ENCODE measurements at places on chromosomes 13 and 19. TPM values are rescaled to one million over a fixed set of nuclear protein-coding genes. Genes with fewer than 3 reads are reported as not detected.

DNA sequence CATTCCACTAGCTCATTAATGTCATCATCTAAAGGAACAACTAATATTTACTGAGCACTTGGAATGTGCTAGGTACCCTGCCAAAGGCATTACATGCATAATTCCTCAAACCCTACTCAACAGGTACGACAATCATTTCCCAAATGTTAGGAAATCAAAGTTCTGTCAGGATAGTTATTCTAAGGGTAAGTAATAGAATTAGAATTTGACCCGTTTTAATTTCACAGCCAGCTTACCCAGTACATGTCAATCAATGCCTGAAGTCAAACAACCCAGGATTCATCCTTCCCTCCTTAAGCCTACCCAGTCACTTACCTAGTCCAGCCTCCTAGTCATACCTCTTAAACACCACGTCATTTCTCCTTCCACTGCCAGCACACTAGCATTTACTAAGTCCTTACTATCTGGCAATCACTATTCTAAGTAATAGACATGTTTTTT, 2.4 kb downstream of the LNX2 start:
- no peak for DNase-seq

GRCh38 chr13:59281453-59281852, 882.3 kb downstream of the DIAPH3 start:
- DNase-seq = no peak

DNA sequence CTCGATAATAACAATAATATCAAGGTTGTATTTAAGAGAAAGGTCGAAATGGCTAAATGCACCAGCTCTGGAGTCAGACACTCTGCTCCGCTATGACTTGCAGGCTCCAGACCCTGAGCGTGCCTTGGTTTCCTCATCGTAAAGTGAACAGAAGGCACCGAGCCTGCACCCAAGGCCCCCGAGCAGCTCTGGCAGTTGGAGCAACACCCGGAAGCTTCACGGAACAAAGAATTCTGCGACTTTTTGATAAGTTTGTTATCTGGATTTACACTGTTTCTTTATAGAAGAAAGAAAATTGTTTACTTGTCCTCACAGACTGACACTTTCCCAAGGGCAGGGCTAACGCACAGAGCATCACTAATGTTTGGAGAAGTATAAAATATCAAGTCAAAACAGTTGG, 4.4 kb downstream of the GRTP1 start:
- no peak for DNase-seq

DNA sequence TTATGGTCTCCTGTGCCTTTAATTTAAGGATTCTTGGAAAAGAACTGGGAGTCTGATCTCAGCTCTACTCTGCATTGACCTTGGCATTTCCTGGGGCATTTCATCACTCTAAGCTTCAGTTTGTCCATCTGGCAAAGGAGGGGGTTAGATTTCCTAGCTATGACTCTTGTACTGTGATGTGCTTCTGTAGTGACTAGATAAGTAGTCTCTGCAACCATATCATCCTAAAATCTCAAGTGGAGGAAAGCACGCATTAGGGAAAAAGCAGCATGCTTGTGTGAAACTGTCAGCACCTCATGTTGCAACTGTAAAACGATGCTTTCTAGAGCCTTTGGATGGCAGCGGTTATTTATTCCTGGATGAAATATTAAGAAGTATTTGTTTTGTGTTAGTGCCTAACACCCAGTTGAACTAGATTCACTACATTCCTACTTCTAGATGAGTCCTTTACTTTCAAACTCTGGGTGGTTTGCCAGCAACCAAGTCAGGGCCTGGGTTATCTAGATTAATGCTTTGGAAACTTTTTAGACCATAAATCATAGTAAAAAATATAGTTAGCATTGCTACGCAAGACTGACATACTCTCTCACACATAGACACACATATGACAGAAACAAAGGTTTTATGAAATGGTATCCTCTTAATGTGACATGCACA, 6.8 kb downstream of the WDFY2 start:
- DNase-seq = no peak

FBXO27 gene
- total RNA-seq = not detected

OR7D2 gene
- not detected for total RNA-seq
